ENCODE measurements at places on chromosomes 2 and 18.

GRCh38 chr18:25136416-25137196 is 215.4 kb downstream of the ZNF521 start:
- no peak for DNase-seq

GRCh38 chr2:199307461-199307860 is 150.3 kb downstream of the SATB2 start:
- DNase-seq, result no peak

DNA sequence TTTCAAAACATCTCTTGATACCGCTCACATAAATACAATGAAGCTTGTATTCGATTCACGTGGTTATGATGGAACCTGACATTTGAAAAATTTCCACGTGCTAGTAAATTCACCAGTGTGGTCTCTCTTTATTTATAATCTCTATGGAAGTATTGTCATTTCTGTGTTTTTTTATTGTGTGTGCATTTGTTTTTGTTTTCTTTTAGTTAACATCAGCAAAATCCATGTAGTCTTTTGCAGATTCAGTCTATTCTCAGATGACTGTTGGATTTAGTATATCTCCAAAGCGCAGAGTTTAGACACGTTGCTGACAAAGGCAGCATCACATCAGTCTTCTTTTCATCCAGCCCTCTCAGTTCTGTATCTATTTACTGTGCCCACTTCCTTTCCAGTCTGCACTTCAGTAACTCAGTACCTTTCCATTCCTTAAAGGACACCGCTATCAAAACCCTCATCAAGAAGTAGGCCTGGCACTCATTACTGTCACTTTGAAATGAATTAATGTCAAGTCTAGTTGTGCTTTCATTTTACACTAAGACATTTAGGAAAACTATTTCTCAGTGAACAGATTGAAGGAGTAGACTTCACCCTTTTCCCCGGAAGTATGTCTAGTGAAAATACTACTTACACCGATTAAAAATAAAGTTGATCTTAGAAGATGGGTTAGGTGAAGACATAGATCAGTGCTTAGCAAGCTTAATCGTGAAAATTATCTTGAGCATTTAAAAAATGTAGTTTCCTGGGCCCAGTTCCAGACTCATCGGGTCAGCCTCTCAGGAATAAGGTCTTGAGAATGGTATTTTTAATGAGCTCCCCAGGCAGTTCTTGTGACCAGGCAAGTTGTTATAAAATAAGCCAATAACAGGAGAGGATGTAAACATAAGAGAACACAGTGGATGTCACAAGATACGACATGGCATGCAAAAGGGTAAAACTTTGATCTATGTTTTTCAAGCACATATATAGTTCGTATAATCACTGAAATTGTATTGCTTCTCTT is 506.8 kb upstream of the ZEB2 start:
- no peak for DNase-seq

DNA sequence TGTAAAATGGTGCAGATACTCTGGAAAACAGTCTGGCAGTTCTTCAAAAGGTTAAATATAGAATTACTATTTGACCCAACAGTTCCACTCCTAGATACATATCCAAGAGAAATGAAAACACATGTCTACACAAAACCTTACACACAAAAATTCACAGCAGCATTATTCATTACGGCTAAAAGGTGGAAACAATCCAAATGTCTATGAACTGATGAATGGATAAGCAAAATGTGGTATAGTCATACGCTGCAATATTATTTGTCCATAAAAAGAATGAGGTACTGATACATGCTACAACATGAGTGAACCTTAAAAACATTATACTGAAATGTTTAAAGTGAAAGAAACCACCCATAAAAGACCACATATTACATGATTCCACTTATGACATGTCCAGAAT is 4.0 kb downstream of the CYP27C1 start:
- no peak for DNase-seq

GRCh38 chr18:40534723-40535122 is 1420.3 kb upstream of the PIK3C3 start:
- DNase-seq, result no peak

GRCh38 chr2:170306293-170306873 is 128.4 kb downstream of the MYO3B start:
- no peak for DNase-seq

DNA sequence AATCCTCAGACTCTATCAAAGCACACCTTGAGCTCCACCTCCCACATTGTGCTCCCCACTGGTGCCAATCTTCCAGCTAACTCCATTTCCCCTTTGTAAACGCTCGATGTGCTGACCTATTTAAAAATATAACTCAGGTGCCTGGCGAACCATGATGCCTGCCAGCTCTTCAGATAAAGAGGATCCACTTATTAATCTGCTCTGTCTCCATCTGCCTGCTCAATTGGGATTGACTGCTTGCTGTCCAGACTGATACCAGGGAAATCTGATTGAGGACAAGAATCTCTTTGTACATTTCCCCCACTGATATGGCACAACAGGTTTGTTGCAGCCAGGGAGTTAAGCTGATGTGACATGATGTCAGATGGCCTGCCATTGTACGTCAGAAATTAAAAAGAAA is 2036.5 kb upstream of the CELF4 start:
- DNase-seq, result no peak

DNA sequence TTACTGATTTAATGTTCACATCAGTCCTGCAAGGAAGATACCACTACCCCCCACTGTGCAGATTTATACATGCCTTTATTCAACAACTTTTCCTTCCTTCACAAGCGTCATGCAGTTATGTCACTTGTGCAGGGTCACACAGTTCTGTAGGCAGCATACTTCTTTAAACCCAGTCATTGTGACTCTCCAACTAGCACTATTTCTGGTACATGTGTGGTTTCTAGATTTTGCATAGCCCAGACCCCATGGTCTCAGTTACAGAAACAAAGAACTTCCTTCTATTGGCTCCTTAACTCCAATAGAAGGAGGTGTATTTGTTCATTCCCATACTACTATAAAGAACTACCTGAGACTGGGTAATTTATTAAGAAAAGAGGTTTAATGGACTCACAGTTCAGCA is 333.1 kb downstream of the ZNF516 start:
- DNase-seq, result no peak

- DNase-seq, result no peak
Observed at GRCh38 chr18:63730773-63731172, 28.0 kb downstream of the SERPINB11 start.

GRCh38 chr2:207338220-207338607 is 172.5 kb upstream of the KLF7 start:
- no peak for DNase-seq
